RPMI8226 (cell line): ENCODE measurements at places on chromosomes 13 and 19.

GRCh38 chr19:35352448-35353304 lies 5.0 kb downstream of the FFAR1 start:
- DNase-seq: peak; percentile 72

- DNase-seq: no peak
Measured at GRCh38 chr13:96474181-96474557, 384.3 kb downstream of the HS6ST3 start.

DNA sequence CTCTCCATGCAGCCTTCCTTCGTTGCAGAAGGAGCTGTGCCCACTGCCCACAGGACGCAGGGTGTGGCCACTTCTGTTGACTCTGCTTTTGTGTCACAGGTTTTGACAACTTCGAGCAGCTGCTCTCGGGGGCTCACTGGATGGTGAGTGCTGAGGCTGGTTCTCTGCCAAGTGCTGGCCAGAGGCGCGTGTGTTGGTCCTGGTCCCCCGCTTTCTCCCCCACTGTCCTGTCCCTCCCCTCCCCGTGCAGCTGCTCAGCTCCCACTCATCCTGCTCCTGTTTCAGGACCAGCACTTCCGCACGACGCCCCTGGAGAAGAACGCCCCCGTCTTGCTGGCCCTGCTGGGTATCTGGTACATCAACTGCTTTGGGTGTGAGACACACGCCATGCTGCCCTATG lies 10.6 kb upstream of the PDCD2L start:
- no peak for DNase-seq

DNA sequence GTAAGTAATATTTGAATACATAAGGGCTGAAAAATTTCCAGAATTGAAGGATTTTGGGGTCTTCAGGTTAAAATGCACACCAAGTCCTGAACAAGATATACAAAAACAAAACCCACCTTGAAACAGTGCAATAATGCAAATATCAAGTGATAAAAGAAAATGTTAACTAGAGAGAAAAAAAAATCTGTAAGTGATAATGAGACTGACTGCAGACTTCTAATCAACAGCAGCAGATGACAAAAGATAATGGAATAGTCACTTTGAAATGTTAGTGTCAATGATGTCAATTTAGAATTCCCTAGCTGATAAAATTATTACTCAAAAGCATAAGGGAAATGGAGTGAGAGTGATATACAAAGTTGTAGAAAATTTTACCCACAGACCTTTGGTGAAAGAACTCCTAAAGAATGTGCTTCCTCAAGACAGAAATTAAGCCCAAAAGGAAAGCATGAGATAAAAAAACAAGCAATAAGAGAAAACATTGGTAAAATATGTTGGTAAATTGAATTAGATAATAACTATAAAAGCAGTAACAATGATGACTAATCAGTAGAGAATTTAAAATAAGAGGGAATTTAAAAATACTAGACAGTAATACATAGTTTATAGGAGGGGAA lies 12.4 kb upstream of the DGKH start:
- no peak for DNase-seq

DNA sequence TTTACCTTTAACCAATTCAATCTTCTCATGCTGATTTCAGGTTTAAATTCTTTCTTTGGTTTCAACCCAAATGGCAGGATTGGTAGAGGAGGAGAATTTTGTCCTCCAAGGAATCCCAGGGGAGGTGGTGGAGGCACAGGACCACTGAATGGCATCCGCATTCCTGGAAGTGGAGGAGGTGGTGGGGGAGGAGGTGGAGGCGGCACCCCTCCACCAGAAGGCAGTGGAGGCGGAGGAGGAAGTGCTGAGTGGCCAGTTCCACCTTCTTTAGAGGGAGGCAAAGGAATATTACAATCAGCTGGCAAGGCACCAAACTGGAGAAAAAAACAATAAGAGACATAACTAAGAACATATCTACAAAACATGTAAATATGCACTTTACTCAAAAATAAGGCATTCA lies 192.9 kb downstream of the DIAPH3 start:
- no peak for DNase-seq

DNA sequence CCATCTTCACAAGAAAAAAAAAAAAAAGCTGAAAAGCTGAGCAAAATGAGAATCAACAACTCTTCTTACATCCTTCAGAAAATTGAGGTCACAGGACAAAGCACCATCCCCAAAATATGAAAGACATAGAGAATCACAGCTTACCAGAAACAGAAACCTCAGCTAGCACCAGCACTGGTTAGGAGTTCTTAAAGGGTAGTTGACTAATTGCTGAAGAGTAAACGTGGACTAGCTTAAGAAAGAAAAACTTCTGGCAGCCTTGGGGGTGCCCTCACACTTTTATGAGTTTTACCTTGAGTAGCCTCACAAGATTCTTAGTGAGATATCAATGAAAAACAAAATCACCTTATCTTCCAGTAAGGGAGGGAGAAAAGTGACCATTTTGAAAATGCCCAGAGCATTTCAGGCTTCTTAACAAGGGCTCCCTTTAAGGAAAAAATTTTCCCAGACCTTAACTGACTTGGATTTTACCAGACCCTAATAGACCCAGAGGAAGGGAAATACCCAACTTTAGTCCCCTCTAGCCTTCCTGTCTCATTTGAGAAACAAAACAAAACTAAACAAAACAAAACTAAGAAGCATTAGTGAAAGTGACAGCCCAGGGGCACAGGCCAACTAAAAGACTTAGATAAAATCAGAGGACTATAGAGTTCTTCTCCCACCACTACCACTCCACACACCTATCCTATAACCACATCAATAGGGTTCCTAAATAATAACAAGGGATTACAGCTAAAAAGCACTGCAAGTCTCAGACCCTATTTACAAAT lies 888.6 kb downstream of the DIAPH3 start:
- DNase-seq: no peak

GRCh38 chr19:35712567-35713505 lies 5.0 kb upstream of the KMT2B start:
- DNase-seq: no peak

GRCh38 chr19:49889687-49890348 lies 6.9 kb downstream of the IL4I1 start:
- peak; percentile 69 for DNase-seq

DNA sequence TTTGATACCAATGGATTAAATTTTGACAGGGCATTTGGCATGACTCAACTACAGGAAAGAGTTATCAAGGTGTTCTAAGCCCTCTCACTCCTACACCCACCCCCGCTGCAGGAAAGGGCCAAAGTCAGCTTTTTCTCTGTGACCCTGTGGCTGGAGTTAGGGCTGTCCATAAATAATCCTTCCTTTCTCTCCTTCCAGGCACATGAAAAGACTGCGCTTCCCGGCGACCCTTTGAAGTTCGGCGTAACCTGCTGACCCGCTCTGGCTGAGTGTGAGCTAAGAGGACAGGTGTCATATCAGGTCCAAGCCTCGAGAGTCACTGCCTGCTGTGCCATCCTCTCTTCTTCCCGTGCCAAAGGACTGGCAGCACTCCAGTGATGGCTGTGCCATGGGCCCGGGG lies 25.6 kb downstream of the ZNF114 start:
- no peak for DNase-seq

- DNase-seq: no peak
Measured at GRCh38 chr13:103101500-103101899, 35.3 kb upstream of the SLC10A2 start.
